A549 treated with dexamethasone at 1 μM for 4 hours (cell line): ENCODE measurements at places on chromosomes 11 and 22. TPM values are rescaled to one million over a fixed set of nuclear protein-coding genes. Genes with fewer than 3 reads are reported as not detected.

The DEUP1 gene
- not detected in 5 replicates for total RNA-seq

The MYRF gene
- 12.7 to 21.6 TPM (median 18.9 TPM) in 5 replicates for total RNA-seq

The IFITM10 gene
- 1.1 to 2.7 TPM (median 1.3 TPM) in 5 replicates for total RNA-seq

The HEPN1 gene
- total RNA-seq, result not detected in 5 replicates
